Muscle of leg (tissue), 16 donors: ENCODE measurements at places on chromosomes 3 and 15. TPM values are rescaled to one million over a fixed set of nuclear protein-coding genes. Genes with fewer than 3 reads are reported as not detected.

- DNase-seq = peak; percentile 48
These were observed 8.8 kb downstream of the ANKUB1 start for GRCh38 chr3:149783576-149783975.

DNA sequence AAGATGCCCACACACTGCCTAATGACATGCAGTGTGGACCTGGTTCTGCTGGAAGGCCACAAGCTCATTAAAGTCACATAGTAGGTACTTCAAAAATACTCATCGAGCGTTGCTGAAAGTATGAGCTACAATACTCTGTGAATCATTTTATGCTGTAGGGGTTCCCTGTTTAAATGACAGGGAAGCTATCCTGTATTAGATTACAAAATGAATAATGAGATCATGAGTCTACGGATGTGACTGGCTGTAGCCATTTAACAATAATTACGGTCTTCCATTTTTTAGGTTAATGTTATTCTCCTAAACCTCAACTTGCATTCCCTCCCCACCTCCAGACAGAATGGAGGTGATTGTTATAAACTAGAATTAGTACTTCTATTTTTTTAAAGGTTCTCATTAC lies 128.2 kb upstream of the FAM3D start:
- DNase-seq = no peak

GRCh38 chr3:35954413-35954812 lies 315.1 kb downstream of the ARPP21 start:
- DNase-seq = peak; percentile 23

DNA sequence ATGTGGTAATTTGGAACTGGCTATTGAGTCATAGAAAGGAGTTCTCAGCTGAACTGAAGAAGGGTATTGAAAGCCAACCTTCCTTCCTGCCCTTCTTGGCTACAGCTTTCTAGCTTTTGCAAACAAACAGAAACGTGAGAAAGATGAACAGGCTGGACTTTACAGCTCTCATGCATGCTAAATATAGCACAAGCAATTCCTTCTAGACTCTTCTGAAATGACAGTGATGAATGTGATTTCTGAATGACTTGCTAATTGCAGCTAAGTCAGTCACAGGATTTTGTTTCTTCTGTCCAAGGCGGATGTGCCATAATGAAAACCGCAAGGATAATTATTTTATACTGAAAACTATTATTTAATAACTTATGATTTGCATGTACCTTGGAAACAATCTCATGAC lies 36.3 kb downstream of the BCHE start:
- peak; percentile 59 for DNase-seq

DNA sequence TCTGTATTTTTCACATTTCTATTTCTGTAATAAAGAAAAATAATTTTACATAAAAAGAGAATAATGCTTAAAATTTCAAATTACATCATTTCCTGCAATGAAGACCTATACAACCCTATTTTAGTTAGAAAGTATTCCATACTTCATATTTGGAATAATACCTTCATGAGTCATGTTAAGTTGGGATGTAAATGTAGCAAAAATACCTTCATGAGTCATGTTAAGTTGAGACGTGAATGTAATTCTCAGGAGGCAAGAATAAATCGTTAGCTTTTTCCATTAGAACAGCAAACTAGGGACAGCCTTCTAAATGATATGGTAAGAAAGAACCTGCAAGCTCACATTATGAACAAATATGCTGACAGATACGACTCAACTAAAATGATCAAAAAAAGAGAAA lies 91.9 kb downstream of the NAALADL2 start:
- no peak for DNase-seq

DNA sequence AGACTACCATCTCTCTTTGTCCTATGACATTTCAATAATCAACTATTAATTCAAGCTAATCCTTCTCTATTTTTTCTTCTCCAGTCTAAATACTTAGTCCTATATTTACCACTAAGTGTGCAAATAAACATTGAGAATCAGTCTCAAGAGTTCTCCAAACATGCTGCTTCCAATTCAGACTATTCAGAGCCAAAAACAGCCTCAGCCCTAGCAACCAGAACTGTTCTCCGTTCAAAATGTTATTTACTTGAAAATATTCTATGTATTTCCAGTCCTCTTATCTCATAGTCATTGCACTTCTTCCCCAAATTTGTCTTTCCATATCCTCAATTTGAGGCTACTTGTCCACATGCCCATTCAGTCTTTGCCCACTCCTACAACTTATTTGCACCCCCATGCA lies 805.5 kb downstream of the IGSF11 start:
- peak; percentile 65 for DNase-seq

DNA sequence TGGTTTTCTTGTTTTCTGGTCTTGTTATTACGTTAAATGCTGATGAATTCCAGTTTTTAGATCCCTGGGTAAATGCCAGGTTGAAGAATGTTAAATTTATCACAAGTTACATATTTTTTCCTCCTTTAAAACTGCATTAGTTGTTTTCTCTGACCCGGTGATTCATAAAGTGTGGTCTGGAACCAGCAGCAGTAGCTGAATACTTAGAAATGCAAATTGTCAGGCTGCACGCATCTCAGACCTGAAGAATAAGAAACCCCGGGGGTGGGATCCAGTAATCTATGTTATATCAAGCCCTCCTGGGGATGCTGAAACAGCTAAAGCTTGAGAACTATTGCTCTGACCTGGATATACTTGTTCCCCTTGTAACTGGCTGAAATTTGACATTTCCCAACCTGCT lies 69.1 kb downstream of the PEX5L start:
- DNase-seq = no peak

RGMA gene
- polyA plus RNA-seq = 68.9 TPM

CCDC54 gene
- polyA plus RNA-seq = 1.9 TPM

- DNase-seq = no peak
These were observed 238.3 kb upstream of the SLITRK3 start for GRCh38 chr3:165434516-165434915.

DNA sequence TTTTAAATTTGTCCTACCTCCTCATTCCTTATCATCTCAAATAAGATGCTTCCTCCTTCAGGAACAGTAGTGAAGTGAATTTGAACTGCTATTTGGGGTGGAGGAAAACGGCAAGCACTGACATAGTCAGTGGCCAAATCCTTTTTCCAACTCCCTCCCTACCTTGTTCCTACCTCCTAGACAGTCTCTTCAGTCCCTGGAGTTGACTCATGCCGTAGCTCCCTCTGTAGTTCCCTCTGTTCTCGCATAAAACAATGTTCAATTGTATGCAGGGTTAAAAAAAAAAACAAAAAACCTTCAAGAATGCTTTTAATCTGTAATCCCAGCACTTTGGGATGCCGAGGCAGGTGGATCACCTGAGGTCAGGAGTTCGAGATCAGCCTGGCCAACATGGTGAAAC lies 1.4 kb downstream of the UBR1 start:
- no peak for DNase-seq

CHST13 gene
- polyA plus RNA-seq = 0.10 TPM

- DNase-seq = no peak
These were observed 3.2 kb upstream of the SENP2 start for GRCh38 chr3:185582871-185583270.

DNA sequence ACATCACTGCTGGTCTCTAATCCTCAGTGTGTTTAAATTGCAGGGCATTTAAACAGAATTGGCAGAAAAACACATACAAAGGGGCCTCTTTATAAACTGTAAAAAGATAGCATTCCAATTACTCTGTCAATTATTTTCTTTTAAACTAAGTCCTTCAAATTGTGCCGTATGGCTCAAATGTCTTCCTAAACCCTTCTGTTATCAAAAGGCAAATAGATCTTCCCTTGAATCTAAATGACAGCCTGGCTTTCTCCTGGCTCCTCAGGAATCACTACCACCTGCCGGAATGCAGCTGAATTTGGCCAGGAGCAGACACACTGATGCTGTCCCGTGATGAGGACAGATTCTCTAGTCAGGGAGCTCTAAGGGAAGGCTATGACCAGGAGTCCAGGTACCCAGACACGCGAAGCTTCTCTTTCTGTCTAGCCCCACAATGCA lies 85.6 kb downstream of the IGF2BP2 start:
- no peak for DNase-seq

DNA sequence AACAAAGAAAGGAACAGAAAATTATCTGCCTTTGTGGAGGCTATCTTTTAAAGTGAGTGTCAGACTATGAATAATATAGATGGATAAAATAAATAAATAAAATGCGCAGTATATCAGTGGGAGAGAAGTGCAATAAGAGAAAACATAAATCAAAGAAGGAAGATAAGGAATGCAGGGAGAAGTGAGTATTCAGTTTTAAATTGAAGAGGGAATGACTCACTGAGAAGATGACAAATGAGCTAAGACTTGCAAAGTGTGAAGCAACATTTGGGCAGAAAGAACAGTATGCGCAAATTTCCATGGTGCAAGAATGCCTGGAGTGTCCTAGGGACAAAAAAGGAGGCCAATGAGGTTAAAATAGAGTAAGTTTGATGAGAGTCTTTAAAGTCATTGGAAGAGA lies 1300.1 kb upstream of the ALCAM start:
- DNase-seq = no peak

DNA sequence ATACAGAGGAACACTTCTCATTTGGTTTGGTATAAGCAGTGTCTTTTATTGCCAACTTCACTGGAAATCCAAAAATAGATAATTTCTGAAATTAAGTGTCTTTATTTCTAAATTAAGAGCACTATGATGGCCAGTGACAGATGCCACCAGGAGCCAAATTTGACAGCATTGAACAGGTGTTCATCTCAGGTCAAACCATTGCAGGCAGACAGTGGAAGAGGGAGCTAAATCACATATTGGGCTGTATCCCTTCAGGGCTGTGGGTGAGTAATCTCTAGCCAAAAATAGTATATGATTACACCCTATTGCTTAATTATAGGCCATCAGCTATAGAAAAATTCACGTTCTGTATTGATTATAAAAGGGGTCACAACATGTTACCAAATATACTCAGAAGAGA lies 457.7 kb downstream of the NAALADL2 start:
- no peak for DNase-seq

MEX3B gene
- 29.2 TPM for polyA plus RNA-seq

GRCh38 chr15:37537802-37538201 lies 396.6 kb upstream of the TMCO5A start:
- no peak for DNase-seq

- peak; percentile 88 for DNase-seq
These were observed 173.0 kb upstream of the FRMD4B start for GRCh38 chr3:69558912-69559311.

CORO2B gene
- 6.2 TPM for polyA plus RNA-seq

TMEM207 gene
- not detected for polyA plus RNA-seq

DNA sequence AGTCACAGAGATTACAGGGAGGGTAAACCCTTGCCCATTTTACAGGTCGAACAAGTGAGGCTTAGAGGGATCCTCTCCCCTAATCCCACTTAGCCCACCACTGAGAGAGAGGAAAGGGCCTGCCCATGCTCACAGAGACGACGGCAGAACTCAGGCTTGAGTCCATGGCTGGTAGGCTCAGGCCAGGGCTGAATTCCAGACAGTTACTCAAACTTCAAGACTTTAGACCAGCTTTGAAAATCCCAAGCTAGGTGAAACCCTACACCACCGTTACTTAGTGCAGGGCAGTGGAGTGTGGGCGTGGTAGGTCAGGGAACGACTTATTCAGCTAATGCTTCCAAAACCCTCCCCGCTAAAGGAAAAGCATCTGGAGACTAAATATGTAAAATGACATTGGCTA lies 16.4 kb downstream of the GRIP2 start:
- no peak for DNase-seq

DNA sequence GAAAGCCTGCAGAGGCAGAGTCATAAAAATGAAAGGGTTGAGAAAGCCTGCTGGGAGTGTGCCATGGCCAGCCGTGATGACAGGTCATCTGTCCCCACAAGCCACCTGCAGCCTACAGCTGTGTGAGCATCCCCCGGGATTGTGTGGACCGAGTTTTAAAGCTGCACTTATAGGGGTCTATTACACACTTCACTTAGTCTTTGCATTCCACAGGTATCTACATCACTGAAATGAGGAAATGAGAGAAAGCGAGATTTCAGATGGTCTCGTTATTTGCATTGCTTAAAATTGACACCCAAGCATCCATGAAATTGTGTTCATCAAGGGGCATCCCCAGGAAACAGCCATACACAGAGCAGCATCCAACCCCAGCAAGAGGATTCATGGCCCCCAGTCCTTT lies 137.6 kb upstream of the TRIM42 start:
- DNase-seq = no peak

HRG gene
- not detected for polyA plus RNA-seq

DNA sequence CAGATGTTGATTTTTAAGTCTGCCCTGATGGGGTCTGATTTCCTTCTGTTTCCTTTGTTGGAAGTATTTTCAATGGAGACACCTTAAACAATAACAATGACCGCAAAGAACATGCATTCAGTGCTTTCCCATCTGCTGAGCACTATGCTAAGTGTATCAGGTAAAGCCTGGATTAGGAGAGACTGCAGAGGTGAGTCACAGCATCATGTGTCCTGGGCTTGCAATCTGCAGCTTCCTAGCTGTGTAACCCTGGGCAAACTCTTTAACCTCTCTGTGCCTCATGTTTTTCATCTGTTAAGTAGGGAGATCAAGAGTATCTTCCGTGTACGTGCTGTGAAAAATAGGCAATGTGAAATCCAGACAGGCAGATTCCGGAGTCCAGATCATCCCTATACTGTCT lies 13.3 kb upstream of the CHRNB4 start:
- no peak for DNase-seq

GRCh38 chr3:191461113-191461595 lies at the start of gene PYDC2:
Gene PYDC2, plus strand, starts transcription at chr3:191461163. Its CDS starts 0 bp downstream, at chr3:191461163.
- no peak for DNase-seq

MITF gene
- 9.4 TPM for polyA plus RNA-seq

SMAD6 gene
- 8.0 TPM for polyA plus RNA-seq

GRCh38 chr3:117705011-117705410 lies 995.4 kb downstream of the TUSC7 start:
- no peak for DNase-seq

GRCh38 chr3:51966486-51966885 lies 768 bp downstream of the PCBP4 start:
- no peak for DNase-seq

DNA sequence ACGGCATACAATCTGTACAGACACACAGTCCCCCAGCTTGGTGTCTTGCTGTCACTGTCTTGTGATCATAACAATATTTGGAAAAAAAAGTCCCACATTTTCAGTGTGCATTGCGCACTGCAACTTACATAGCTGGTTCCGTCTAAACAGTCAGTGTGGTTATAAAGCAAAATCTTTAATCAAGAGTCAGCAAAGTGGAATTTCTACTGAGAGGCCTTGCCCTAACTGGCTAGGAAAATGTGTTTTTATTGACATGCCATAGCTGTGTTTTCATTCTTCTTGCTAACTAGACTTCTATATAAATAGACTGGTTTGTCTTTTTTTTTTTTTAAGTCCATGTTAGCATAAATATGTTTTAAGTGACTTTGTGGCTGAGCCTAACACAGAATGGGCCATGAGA lies 174.8 kb downstream of the POLR2M start:
- DNase-seq = no peak

- DNase-seq = no peak
These were observed 36.9 kb upstream of the SNRK start for GRCh38 chr3:43249405-43249804.

DNA sequence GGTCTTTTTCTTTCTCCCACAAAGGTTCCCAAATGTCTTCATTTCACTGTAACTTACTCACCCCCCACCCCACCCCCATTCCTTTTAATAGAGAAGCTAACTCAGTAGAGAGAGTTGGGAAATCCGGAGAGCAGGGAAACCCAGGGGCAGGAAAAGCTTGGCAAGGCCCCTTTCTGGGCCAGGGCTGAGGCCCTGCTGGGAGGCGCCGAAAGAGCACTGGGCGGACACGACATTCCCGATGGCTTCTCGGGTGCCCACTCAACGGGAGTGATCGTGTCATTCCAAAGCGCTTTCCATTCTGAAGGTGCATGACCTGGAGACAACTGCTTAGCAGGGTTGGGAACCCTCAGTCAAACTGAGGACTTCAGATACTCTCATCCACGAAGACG lies 1.6 kb upstream of the DALRD3 start:
- peak; percentile 15 for DNase-seq

GRCh38 chr3:143672396-143673165 lies 175.7 kb downstream of the SLC9A9 start:
- no peak for DNase-seq
